ENCODE measurements at places on chromosomes 11 and 22.

DNA sequence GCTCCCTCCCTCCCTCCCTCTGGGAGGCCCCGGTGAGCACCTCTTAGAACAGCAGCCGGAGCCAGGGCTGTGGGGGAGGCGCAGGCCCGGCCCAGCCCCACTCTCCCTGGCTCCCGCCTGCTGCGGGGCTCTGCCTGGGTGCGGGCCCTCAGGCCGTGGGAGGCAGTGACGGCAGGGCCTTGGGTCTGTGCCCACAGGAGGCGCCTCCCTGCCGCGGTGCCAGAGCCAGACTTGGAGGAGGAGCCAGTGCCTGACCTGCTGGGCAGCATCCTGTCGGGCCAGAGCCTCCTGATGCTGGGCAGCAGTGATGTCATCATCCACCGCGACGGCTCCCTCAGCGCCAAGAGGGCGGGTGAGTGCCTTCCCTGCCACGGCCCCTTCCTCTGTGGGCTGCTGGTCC, 9.5 kb downstream of the IRF7 start:
- no peak for DNase-seq

- DNase-seq, result no peak
These were observed 521 bp downstream of the PES1 start for GRCh38 chr22:30591191-30591587.

- no peak for DNase-seq
These were observed 2.5 kb downstream of the MAP4K2 start for GRCh38 chr11:64800303-64801157.

GRCh38 chr22:28799606-28800307, 612 bp downstream of the XBP1 start:
- no peak for DNase-seq

DNA sequence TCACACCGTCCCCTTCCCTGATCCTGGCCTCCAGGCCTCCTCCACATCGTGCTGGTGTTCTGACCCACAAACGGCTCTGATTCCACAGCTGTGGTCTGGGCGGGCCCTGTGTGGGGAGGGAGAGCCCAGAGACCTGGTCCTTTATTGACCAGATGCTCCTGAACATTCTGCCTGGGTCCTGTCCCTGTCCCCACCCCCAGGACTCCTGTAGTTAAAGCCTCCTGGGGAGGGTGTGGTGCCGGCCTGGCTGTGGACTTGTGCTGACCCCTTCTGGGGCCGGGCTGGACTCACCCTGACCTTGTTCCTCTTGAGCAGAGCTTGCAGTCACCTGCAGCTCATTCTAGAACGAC, 128.7 kb downstream of the CTTN start:
- no peak for DNase-seq
